ENCODE measurements at places on chromosomes 2 and 18. TPM values are rescaled to one million over a fixed set of nuclear protein-coding genes. Genes with fewer than 3 reads are reported as not detected.

The NRP2 gene
- 0.60 TPM for total RNA-seq

The STAT4 gene
- not detected for total RNA-seq

- no peak for DNase-seq
These were observed 26.6 kb downstream of the MLPH start for GRCh38 chr2:237513693-237514092.

DNA sequence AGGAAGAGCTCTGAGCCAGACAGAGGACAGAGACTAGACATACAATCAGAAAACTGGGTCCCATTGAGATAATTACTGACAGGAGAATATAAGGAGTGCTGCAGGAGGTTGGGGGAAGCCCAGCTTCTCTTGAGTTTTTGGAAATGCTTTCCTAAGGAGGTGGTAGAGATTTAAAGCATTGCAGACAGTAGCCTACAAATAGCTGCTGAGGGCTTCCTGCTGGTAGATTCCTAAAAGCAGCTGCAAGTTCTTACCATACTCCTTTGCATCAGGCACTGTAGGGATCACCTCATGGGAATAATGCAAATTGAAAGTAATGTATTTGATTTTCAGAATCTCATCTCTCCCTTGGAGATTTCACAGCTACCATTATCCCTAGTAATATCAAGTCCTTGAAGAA is 902.6 kb upstream of the GCFC2 start:
- no peak for DNase-seq

GRCh38 chr2:227493524-227493923 is 21.6 kb downstream of the AGFG1 start:
- DNase-seq: no peak
